ENCODE measurements at places on chromosomes 7 and 10. TPM values are rescaled to one million over a fixed set of nuclear protein-coding genes. Genes with fewer than 3 reads are reported as not detected.

The PDGFA gene
- 10.8 TPM for total RNA-seq

The BRAT1 gene
- 20.1 TPM for total RNA-seq

The CPN1 gene
- total RNA-seq, result not detected

The PLEKHA1 gene
- 9.5 TPM for total RNA-seq

The TSPAN13 gene
- total RNA-seq, result 2.8 TPM

The RELN gene
- total RNA-seq, result 0.33 TPM

The CALML3 gene
- total RNA-seq, result not detected

The HOGA1 gene
- total RNA-seq, result 1.5 TPM
